Breast epithelium (tissue), 4 donors: ENCODE measurements at places on chromosomes 7 and 10. TPM values are rescaled to one million over a fixed set of nuclear protein-coding genes. Genes with fewer than 3 reads are reported as not detected.

The RINT1 gene
- 17.7 TPM for total RNA-seq

The AQP1 gene
- 177 TPM for total RNA-seq

The CCL24 gene
- total RNA-seq, result not detected

The SSC4D gene
- total RNA-seq, result 2.6 TPM

The AMZ1 gene
- 0.33 TPM for total RNA-seq

DNA sequence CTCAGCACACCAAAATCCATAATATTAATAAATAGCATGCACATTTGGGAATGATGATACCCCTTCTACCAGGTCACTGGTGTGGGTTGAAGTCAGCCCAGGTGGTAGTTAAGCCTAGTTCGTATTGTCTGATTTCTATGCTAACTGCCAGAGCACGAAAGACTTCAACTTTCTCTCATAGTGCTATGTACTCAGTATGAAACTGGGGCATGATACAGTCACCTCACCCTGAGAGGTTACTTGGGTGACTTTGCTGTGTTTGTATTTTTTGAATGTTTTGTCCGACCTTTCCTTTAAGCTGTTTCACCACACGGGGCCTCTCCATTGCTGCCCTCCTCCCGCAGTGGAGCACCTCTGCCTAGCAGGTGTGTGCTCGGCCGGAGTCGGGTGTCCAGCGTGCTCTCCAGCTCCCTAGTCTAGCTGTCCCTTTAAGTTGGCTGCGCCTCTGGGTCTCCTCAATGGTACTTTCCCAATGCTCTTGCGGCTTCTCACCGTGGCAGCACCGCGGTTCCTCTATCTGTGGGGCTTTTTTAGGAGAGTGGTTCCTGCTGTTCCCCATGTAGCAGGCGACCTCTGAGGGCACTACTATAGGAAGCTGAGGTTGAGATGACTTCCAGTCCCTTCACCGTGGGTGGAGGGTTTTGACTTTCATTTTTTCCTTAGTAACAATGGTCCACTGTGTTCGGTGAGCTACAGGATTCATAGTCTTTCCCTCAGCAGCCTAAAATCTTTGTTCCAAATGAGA lies 524.0 kb upstream of the PFKP start:
- no peaks in the 10 kb centered on the region for H3K4me1 ChIP-seq
- H3K4me3 ChIP-seq, result no peak overlapping the region
- H3K36me3 ChIP-seq, result no peaks in the 10 kb centered on the region
- DNase-seq, result no peak

- no peak overlapping the region for H3K27ac ChIP-seq
- no peak for DNase-seq
- no peaks in the 10 kb centered on the region for H3K27me3 ChIP-seq
These were observed 327.5 kb upstream of the PHF14 start for GRCh38 chr7:10646194-10646593.

DNA sequence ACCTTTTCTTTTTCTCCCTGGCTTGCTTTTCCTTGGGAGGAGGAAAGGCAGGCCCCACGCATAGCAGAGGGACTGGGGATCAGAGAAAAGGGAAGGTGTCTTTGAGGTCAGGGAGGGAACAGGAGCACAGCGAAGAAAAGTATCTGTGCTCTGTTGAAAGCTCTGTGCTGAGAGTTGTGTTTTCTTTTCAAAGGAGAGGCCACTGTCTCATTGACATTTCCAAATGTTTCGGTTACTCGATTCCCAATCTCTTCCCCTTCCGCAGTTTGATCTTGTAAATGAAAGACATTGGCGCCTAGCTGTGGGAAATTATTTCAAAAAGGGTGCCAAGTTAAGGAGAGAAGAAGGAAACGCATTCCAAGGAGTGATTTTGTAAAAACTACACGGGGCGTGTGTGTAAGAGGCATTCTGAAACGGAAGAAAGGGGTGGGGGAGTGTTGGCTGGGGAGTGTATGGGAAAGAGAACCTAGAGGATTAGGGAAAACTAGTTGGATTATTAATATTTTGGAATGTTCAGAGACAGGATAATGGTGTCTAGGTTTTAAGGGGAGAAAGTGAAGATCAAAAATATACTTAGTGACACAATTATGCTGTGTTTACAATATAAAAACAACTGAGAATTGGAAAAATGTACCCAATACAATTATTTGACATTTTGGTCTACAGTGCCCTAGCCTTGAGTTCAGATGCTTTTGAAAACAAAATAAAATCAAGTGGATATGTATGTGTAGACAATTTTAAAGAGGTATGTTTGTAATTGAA lies 708 bp downstream of the KLHDC10 start:
- H3K4me3 ChIP-seq, result peak overlapping the region; percentile 85
- DNase-seq, result no peak
- peak overlapping the region; percentile 93 for H3K27ac ChIP-seq
- H3K27me3 ChIP-seq, result no peaks in the 10 kb centered on the region
- H3K36me3 ChIP-seq, result no peaks in the 10 kb centered on the region

DNA sequence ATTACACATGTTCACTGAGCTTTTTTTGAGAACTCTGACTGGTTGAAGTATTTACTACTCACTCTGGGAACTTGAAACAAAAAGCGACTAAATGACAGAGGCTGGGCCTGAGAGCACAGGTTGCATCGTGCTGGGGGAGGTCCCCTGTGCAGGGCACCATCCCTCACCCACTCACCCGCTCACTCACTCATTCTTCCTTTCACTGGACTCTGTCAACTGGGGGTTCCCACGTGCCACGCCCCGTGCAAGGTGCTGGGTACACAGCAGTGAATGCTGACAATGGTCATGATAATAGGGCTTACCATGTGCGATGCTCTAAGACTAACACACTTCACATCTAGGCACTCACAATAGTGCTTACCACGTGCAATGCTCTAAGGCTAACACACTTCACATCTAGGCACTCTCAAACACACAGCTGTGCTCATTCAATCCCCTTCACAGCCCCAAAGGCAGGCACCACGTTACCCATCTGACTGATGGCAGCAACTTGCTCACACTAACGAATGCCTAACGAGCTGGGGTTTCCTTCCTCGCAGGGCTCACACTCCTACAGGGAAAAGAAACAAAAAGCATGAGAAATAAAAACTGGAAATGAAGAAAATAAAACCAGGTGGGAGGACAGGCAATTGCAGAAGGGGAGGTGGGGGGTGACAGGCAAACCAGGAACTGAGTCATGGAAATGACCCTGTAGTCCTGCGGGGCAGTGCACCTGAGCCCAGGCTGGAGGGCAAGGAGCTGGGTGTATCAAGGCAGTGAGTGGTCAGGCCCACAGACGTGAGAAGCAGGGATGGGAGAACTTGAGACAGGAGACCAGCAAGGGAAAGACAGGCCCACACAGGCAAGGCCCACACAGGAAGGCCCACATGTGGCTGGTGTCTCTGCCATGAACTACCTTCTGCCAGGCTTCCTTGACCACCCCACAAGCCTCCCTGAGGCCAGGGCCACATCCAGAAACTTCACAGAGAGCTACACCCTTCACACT lies 147.0 kb upstream of the FAM20C start:
- no peak overlapping the region for H3K4me3 ChIP-seq
- no peaks in the 10 kb centered on the region for H3K4me1 ChIP-seq
- H3K27me3 ChIP-seq, result no peaks in the 10 kb centered on the region
- peak; percentile 46 for DNase-seq
- H3K27ac ChIP-seq, result no peak overlapping the region

- no peak for DNase-seq
- no peak overlapping the region for H3K27ac ChIP-seq
- H3K4me3 ChIP-seq, result no peak overlapping the region
- H3K36me3 ChIP-seq, result no peaks in the 10 kb centered on the region
- H3K4me1 ChIP-seq, result no peaks in the 10 kb centered on the region
These were observed 34.5 kb downstream of the PAXIP1 start for GRCh38 chr7:154968336-154969001.

- no peak overlapping the region for H3K27ac ChIP-seq
- no peak overlapping the region for H3K4me3 ChIP-seq
These were observed 11.8 kb downstream of the HTRA1 start for GRCh38 chr10:122473116-122473515.

DNA sequence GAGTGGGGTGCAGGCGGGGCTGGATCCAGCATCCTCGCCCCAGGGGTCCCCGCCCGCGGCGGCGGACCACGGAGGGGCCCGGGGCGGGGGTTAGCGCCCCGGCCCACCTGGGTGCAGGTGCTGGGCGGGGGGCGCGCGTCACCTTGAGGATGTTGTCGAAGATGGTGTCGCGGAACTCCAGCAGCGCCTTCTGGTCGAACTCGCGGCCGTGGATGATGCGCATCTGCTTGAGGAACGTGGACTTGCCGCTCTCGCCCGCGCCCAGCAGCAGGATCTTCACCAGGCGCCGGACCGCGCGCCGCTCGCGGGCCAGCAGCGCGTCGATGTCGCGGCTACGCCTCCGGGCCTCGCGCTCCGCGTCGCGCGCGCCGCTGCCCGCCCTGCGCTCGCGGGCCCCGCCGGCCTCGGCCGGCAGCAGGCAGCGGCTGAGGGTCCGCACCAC lies 376 bp downstream of the GNA12 start:
- no peak overlapping the region for H3K27ac ChIP-seq
- DNase-seq, result no peak
- no peaks in the 10 kb centered on the region for H3K4me1 ChIP-seq
